Activated CD4-positive, alpha-beta T cell treated with anti-CD3 and anti-CD28 coated beads, Interleukin-2, amount 10 ng/mL, durations not matched to agents 7 days and 5 days (primary cell): ENCODE measurements at places on chromosomes 16 and 17. TPM values are rescaled to one million over a fixed set of nuclear protein-coding genes. Genes with fewer than 3 reads are reported as not detected.

DNA sequence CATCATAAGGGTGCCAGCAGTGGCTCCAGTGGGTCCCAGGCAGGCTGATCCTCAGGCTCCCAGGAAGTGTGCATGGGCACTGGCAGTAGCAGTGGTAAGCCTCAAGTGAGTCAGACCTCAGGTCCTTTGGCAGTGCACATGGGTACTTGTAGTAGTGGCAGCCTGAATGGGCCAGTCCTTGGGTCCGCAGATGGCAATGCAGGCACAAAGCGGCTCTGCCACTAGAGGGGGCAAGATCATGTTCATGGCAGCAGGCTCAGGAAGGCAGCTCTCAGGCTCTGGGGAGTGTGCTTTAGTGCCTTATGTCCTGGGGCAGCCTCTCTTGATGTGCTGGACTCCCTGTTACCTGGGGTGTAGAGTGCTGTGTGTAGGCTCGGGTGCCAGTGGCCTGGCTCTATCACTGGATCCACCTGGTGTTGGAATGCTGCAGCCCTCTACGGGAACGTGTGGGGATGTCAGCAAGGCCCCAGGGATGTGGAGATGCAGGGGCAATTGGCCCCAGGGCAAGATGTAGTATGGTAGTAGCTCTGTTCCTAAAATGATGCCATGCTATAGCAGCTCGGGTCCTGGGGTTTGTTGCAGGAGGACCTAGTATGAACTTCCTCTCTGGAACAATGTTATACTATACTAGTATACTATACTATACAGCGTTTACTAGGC, 11.0 kb downstream of the ACSM3 start:
- peak; percentile 75 for DNase-seq

DNA sequence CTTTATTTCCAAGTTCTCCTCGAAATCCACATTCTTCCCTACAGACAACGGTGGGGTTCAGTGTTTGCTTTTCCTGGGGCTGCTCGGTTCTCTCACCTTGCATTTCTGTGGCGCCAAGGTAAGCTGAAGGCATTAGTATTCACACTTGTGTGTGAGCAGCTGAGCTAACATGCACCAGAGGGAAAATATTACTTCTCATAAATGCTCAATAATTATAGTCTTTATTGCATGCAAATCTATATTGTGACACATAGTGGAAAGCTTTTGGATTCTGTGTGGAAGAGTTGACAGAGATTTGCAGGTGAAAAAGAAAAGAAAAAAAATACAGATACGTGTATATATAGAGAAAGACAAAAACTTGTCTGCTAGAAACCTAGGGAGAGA, 411.8 kb downstream of the MAF start:
- DNase-seq: no peak

DNA sequence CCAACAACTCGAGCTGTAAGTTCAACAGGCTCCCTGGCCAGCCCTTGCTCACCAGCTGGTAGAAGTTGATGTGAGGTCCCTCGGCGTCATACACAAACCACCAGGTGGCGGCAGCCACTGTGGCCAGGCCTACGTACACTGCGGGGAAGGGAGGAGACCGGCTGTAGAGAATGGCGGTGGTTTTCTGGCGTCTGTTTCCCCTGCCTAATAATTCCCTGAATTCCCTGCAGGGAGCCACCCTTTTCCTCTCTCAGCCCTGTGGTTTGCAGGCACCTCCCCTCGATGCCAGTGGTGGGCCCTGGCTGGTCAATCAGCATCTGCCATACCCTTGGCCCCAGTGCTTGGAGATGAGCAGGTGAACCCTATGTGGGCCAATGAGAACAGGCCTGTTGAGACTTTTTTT, 18.9 kb upstream of the P2RX1 start:
- DNase-seq: peak; percentile 49

DNA sequence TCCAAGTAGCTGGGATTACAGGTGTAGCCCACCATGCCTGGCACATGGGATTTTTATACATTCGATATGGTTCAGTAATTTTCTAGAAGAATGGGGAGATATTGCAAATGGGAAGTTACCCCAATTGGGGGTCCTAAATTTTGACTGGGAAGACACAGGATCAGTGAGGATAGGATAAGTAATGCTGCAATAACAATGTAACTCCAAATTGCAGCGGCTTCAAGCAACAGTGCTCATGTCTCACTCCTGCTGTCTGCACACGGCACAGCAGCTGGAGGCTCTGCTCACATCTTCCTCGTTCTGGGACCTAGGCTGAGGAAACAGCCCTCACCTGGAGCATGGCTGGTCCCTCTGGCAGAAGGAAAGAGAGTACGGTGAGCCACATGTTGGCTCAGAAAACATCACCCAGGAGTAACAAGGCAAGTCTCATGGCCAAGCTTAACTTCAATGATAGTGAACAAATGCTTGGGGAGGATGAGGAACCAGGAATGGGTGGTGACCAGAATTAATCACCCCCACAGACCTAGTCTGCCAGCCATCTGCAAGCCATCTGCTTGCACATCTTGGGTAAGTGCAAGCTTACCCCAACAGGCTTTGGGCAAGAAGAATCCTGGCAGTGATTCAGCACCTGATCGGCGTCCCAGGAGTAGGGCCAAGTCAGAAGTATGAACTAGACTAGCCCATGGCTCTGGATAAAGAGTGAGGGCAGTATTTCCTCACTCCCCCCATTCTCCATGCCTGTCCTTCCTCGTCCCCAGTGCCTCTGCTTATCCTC, 229.2 kb downstream of the COPRS start:
- DNase-seq: no peak

DNA sequence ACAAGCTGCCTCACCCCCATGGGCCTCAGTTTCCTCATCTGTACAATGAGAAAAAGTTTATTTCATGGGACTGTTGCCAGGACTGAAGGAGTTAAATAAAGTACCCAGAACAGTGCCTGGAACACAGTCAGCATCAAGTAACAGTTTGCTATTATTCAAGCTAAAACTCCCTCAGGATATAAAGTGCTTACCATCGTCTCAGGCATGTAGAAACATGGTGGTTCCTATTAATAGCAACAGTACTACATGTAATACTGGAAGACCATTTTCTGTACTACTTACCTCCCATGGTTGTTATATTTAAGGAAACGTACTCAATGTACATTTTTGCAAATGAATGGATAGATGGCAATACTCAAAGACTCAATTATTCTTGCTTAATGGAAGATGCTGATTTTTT, 93.4 kb downstream of the NCOR1 start:
- DNase-seq: no peak

DNA sequence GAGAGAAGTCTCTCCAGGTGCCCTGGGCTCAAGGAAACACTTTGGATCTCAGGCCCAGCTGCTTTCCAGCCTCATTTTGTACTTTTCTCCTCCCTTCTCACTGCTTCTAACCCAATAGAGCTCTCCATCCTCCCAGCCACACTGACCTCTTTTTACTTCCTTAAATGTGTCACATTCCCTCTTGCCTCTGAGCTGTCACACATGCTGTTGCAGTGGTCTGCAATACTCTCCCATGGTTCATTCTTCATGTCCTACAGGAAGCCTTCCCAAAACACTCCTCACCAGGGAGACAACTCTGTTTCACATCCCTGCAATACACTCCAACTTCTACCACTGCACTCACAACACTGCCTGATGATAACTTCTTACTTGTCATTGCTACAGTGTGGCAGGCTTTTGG, 242.1 kb upstream of the DYNLRB2 start:
- no peak for DNase-seq

- DNase-seq: no peak
Measured at GRCh38 chr17:35901631-35902175, 21.5 kb upstream of the CCL5 start.

- no peak for DNase-seq
Measured at GRCh38 chr17:9028988-9029570, 7.8 kb downstream of the NTN1 start.

C16orf86 gene
- 3.8 TPM for total RNA-seq

SLC6A4 gene
- 0.12 TPM for total RNA-seq

RBFOX1 gene
- not detected for total RNA-seq
